BJ (cell line): ENCODE measurements at places on chromosomes 3 and 15.

- peak; percentile 97 for DNase-seq
Measured at GRCh38 chr3:58560771-58561311, 16.4 kb downstream of the FAM107A start.

DNA sequence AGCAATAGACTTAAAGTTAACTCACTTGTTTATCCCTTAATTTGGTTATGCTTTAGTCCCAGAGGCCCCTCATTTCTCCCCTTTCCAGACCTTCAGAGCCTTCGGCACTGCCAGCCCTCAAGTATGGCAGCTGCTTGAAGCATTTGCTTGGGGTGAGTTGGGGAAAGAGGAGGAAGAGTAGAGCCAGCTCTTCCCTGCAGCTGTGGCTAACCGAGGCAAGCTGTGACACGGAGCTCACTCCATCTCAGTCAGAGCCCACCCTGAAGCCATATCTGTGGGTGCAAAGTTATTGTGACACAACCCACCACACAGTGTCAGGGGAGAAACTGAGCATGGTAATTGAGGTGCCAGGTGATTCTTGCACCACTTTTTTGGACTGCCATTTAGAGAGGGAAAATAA lies 66.1 kb downstream of the FILIP1L start:
- DNase-seq = no peak

DNA sequence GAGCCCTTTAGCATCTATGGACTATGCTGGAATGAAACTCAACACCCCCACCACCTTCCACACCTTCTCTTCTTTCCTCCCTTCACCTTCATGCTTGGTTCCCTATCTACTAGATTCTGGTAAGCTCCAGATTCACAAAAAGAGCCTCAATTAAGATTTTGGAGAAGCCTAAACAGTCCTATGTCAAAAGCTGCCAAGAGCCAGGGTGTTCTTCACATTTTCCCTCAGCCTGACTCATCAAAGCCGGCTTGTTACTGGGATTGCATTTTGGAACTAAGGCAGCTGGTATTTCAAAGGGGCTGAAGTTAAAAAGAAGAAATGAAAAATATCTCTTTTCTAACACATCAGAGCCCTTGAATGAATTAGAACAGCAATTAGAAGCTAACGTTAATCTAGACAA lies 247.7 kb downstream of the MYRIP start:
- DNase-seq = no peak

DNA sequence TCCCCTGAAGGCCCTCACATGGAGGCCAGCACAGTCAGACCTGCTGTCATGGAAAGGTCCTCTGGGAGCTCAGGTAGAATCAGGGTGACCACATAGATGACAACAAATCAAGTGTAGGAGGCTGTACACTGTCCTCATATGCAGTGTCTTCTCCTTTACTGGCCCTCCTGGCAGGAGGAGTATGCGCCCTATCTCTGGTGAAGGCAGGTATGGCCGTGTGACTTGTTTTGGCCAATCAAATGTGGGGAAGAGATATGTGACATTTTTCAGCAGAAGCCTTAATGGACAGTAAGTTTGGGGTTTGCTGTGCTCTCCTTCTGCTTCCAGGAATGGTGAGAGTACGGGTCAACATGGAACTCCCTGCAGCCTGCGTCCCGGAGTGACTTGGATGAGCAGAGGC lies 69.9 kb downstream of the RHCG start:
- no peak for DNase-seq

GRCh38 chr3:188404124-188404523 lies 250.2 kb downstream of the LPP start:
- no peak for DNase-seq

GRCh38 chr15:35992791-35993190 lies 446.8 kb upstream of the DPH6 start:
- no peak for DNase-seq
